ENCODE measurements at places on chromosomes 12 and 14.

- DNase-seq, result no peak
Measured at GRCh38 chr12:15756822-15757221, 32.4 kb downstream of the EPS8 start.

GRCh38 chr14:100058777-100059437, 6.3 kb upstream of the EVL start:
- DNase-seq, result no peak

DNA sequence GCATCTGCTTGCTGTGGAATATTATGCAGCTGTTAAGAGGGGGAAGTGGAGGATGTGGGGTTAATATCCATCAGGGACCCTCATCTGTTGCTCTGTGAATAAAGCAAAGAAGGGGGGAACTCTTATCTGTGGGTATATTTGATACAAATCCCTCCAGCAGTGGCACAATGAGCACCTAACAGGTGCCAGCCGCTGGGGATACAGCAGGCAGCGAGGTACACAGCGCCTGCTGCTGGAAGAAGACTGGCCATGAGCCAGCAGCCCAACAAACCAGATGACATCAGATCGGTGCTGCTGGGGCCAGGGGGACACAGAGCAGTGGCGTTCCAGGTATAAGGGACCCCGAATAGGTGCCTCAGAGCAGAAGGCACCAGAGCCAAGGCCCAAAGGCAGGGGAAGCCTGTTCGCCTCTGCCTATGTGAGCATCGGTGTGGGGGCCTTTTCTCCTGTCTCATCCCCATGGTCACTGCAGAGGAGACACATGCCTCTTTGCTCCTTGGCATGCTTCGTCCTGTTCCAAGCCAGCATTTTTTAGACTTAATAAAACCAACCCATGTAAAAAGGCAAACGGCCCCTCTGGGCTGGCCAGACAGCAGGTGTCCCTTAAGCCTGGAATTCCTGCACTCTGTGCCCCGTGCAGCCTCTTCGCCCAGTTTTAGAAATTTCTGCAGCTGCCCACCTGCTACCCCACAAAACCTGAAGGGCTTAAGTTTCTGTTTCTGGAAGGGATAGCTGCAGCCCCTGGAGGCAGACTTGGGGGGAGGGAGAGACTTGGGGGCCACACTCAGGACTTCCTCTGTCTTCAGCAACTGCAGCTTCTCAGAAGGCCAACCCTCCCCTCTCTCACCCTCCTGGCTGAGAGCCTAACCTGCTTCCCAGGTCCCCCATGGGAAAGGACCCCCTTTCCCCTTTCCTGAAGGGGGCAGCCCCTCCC, 1.6 kb upstream of the CKB start:
- no peak for DNase-seq

GRCh38 chr12:121448771-121449315, 48.9 kb downstream of the RNF34 start:
- no peak for DNase-seq

DNA sequence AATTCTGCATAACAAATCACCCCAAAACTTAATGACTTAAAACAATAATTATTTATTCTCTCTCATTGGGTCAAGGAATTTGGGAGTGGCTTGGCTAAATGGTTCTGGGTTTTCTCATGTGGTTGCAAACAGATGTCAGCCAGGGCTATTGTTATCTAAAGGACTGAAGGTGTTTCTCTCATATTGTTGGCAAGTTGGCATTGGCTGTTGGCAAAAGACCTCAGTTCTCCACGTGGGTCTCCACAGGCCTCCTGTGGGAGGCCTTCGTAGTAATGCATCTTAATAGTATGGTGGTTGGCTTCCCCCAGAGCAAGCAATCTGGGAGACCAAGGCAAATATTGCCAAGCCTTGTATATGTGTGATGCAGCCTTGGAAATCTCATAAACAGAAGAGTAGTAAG, 14.4 kb downstream of the GALNT16 start:
- DNase-seq, result no peak

- no peak for DNase-seq
Measured at GRCh38 chr12:132711080-132711843, 620 bp downstream of the PGAM5 start.

DNA sequence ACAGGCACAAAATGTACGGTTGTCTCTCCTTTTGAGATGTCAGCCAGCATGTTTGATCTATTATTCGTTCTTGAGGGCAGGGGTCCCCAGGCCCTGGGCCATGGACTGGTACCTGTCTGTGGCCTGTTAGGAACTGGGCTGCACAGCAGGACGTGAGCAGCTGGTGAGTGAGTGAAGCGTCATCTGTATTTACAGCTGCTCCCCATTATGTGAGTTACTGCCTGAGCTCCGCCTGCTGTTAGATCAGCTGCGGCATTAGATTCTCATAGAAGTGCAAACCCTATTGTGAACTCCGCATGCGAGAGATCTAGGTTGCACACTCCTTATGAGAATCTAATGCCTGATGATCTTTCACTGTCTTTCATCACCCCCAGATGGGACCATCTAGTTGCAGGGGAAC, 41.4 kb upstream of the SCN8A start:
- DNase-seq, result no peak

DNA sequence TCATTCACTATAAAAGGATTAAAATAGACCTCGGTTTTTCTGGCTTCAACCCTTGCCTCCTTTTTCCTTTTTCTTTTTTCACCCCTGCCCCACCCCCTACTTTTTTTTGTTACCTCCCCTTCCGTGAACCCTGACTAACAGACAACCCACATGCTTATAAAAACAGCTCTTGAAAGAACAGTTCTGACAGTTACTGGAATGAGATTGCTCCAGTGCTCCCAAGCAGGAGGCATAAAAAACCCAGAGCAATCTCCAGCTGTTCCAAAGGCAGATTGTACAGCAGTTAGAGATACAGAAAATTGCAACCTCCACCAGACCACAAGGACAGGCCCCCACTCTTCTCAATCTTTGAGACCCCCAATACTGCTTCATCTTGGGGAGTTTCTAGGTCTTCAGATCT, 29.9 kb upstream of the TMEM260 start:
- no peak for DNase-seq

DNA sequence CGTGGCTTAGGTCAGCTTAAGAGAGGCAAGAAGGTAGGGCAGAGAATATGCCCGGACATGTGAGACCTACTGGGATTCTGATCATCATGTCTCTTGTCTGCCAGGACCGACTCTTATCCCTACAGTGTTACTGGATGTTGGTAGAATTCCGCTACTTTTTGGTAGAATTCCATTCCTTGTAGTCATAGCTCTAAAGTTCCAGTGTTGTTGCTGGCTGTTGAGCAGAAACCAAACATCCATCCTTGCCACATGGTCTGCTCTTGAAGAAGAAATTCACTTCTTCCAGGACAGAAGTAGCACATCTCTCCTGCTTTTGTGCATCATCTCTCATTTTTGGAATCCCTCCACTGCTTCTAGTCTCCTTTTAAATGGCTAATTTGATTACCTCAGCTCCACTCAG, 453.7 kb downstream of the RPL10L start:
- DNase-seq, result no peak

DNA sequence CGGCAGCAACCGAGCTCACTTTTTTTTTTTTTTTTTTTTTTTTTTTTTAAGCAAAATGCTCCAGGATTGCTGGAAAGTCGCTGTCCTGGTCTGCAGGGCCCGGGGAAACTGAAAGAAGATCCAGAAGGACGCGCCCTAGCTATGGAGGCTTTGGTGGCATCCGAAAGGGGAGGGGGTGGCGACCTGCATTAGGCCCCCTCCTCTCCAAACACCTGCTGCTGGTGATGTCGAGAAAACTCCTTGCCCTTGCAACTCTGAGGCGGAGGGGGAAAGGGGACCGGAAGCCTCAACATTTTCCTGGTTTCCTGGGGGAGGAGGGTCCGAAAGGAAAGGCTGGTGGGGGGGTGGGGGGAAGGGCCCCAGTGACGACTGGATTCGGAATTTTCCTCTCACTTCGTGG, 421.1 kb downstream of the VRK1 start:
- no peak for DNase-seq

GRCh38 chr12:13227191-13227590, 30.7 kb downstream of the EMP1 start:
- DNase-seq, result no peak

GRCh38 chr14:87705439-87705896, 287.5 kb downstream of the GALC start:
- DNase-seq, result no peak

GRCh38 chr14:30921788-30922187, 47.4 kb downstream of the COCH start:
- no peak for DNase-seq

DNA sequence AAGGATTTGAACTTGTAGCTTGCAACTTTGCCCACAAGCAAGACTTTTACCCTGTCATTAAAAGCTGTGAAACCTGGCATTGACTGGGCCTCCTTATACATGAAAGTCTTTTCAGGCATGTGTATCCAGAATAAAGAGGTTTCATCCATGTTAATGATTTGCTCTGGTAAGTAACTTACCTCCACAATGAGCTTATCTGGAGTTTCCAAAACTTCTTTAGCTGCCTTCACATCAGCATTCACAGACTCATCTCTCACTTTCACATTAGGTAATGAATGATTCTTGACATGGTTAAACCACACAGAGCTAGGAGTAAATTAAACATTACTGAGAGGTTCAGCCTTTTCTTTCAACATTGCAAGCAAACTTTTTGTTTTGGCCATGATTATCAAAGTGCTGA, 234.4 kb upstream of the CLEC14A start:
- no peak for DNase-seq

- peak; percentile 13 for DNase-seq
Measured at GRCh38 chr14:31122098-31122611, 85.4 kb downstream of the HECTD1 start.

DNA sequence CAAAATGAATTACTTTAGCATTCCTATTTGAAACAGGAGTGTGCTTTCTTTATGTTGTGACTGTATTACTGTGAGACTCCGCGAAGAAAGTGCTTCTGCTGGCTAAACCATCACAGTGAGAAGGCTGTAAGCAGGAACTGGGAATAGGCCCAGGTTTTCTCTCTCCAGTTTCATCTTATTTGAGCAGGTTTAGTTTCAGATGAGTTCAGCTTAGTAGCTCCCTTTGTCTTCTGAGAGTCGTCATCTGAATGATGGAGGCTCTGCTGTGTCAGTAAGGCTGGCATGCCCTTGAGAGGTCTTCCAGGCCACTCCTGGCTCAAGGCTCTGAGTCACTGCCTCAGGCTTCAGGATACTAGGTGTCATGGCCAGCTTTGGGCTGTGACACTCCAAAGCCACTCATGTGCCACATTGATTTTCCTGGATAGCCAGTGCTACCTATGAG, 205.6 kb upstream of the RGS6 start:
- no peak for DNase-seq

- no peak for DNase-seq
Measured at GRCh38 chr14:101477648-101478047, 83.6 kb upstream of the DIO3 start.
